ENCODE measurements at places on chromosomes 12 and 14.

GRCh38 chr12:77167801-77168200 lies 102.4 kb upstream of the E2F7 start:
- peak; percentile 65 for DNase-seq

- DNase-seq: no peak
These were observed 53.7 kb downstream of the PLEKHA5 start for GRCh38 chr12:19183121-19183838.

- DNase-seq: peak; percentile 35
These were observed 920.9 kb downstream of the RPS29 start for GRCh38 chr14:48665077-48665784.

DNA sequence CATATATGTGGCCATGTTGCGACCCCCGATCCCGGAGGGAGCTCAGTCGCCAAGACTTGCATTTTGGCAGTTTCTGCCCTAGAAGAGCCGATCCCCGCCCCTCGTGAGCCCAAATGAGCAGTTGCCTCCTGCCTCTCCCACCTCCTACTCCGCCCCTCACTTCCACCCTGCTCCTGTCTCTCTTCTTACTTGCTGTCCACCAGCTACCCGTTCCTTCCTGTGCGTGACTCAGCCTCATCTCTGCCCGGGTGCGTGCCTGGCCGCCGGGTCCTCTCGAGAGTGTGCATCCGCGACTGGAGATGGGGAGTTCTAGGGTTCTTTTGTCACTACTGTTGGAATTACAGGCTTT lies 585 bp downstream of the GPATCH2L start:
- peak; percentile 83 for DNase-seq

GRCh38 chr14:53638966-53639365 lies 317.7 kb downstream of the BMP4 start:
- DNase-seq: no peak

DNA sequence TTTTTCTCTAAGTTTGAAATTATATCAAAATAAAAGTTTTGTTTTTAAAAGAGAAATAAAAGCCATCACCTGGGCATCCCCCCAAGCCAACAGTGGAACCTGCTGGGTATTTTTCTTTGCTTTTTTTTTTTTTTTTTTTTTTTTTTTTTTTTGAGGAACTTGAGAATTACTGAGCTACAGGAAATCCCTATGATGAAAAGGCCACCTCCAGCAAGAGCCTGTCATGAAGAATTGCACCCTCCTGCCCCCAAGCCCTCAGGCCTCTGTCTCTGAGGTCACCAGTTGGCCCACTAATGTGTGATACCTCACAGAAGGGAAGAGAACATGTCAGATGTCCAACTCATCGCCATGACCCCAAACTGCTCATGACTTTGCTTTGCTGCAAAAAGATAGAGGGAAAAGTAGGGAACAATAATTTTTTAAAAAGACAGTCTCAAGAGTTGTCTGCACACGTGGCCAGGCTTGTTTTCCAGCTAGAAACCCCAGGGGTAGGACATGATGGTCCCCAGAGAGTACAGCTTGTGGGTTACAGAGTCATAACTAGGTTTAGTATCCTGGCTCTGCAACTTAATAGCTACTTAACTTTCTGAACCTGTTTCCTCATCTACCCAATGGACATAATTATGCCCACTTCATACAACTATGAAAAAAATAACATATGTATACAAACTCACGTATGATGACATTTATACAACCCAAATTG lies 124.3 kb upstream of the EGLN3 start:
- DNase-seq: no peak

- peak; percentile 15 for DNase-seq
These were observed 30.3 kb downstream of the DEGS2 start for GRCh38 chr14:100129161-100129589.

- peak; percentile 27 for DNase-seq
These were observed 26.3 kb upstream of the CD69 start for GRCh38 chr12:9786726-9787717.

DNA sequence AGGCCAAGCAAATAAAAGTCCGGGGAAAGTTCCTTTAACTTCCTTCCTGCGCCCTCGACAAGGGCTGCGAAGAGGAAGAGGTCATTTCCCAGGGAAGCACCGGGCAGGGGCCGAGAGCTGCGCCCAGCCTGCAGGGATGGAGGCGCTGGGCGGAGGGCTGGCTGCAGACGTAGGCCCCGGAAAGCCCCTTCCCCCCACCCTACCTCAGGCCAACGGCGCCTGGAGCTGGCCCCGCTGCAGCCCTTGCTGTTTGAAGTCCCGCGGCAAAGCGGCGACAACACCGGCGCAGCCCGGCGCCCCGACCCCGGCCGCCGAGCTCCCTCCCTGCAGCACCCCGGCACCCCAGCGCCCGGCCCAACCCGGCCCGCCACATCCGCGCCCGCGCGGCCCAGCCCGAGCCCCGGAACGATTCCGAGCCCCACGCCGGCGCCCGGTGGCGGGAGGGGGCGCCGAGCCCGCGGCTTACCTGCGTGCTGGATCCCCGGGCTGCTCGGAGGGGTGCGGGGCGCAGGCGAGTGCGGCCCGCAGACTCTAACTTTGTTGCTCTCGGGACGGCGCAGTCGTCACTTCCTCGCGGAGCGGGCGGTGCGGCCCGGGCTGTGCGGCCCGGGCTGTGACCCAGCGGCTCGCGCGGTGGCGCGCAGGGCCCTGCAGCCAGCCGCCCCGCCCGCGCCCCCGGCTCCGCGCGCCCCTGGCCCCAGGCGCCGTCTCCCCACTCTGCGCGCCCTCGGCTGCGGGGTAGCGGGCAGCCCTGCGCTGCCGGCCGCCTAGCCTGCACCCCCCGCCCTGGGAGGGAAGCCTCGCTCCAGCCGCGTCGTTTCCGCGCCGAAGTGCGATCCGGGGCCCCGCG lies 64.8 kb upstream of the PTGR2 start:
- peak; percentile 56 for DNase-seq

DNA sequence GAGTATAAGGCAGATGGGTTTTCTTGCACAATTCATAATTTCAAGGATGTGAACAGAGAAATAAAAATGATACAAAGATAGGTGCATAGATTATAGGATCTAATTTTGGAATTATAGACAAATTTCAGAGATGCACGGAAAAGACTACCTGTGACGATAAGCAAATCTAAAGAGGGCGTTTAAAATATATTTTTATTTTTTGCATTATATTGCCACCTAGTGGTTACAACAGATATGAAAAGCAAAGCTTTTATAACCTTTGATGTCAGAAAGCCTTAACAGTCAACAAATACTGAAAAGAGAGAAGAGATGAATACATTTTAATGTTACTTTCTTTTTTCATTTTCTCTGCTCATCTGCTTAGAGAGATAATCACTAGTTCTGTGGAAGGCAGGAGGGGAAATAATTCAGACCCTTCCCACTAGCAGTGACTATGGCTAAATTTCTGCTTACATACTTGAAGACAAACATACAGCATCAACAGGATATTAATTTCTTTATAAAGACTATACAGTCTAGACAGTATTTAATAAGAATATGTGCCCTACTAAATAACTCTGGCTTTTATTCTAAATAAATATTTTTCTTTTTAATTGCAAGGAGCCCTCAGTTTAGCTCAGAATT lies 46.3 kb downstream of the NTS start:
- peak; percentile 3 for DNase-seq

DNA sequence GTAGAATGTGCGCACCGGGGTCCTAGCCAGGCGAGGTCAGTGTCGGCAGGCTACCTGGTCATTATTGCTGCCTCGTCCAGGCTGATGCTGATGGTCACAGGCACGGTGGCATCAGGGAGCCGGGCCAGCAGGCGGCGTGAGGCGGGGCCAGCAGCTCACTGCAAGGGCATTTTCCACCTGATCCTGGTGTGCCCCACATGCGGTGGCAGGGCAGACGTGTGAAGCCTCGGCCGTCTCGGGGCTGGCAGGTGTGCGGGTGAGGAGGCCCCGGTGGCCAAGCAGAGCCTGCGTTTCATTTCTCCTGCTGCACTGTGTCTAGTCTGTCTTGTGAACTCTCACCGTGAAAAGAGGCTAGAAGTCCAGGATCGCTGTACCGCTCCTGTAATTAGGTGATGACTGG lies 12.0 kb upstream of the AMN start:
- no peak for DNase-seq

- peak; percentile 78 for DNase-seq
These were observed 776 bp downstream of the RDH5 start for GRCh38 chr12:55720894-55721444.

DNA sequence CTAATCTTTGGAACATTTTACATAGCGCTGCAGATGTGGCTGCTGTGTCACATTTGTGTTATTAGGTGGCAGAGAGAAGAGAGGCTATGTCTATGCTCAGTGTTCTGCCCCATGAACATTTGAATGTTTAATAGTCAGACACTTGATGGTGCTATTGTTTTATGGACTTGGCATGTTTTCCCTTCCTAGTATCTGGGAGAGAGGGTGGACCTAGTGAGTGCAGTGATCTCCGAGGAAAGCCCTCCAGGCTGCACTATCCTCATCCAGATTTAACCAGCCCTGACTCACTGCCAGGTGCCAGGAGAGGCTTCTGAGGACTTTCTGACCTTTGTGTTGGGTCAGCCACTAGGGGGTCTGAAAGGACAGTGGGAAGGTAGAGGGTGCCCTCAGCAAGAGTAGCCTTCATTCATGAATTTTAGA lies 24.3 kb downstream of the ZFC3H1 start:
- DNase-seq: no peak

GRCh38 chr14:100328495-100329163 lies 5.5 kb downstream of the SLC25A47 start:
- no peak for DNase-seq

DNA sequence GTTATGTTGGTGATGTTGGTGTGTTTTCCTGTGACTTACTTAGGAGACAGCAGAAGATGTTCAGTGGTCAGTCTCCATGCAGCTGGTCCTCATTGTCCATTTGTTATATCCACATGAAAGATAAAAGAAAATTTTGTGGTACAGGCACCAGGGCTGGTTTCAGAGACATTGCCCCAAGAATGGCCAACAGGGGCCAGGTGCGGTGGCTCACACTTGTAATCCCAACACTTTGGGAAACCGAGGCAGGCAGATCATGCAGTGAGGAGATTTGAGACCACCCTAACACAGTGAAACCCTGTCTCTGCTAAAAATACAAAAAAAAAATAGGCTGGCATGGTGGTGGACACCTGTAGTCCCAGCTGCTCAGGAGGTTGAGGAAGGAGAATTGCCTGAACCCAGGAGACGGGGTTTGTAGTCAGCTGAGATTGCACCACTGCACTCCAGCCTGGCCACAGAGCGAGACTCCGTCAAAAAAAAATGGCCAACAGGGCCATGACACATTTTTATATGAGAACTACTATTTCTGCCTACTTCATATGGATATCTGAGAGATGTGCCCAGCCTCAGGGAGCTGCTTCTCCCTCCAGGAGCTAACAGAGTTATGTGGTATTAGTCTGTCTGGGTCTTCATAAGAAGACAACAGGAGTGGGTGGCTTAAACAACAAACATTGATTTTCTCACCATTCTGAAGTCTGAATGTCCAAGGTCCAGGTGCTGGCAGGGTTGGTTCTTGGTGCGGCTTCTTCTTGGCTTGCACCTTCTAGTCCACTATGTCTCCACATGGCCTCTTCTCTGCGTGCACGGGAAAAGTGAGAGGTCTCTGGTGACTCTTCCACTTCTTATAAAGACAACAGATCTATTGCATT lies 821.7 kb downstream of the TMEM121 start:
- no peak for DNase-seq

Measured in fibroblast of skin of right biceps (primary cell).